CD8-positive, alpha-beta T cell (primary cell): ENCODE measurements at places on chromosomes 6 and 20.

DNA sequence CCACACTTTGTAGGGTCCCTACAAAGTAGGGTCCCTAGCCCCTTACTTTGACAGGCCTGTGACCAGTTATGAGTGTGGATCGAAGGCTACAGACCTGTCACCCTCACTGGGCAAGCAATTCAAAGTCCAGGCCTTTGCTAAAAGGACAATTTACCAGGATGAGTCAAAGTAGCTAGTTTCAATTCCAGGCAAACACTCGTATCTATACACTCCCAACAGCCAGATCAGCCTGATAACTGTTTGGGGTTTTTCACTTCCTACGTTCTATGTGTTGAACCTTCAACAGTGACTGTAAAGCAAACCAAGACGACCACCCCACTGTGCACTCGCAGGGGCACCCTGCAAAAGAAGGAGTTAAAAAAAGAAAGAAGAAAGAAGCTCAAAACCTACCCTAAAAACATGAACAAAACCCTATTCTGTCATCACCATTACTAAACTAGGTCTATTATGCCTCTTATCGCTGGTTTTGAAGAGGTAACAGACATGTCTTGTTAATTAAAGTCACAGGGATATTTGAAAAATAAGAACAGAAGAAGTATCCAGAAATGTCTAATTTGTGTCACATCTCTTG lies 3.2 kb downstream of the GFOD1 start:
- DNase-seq, result no peak

DNA sequence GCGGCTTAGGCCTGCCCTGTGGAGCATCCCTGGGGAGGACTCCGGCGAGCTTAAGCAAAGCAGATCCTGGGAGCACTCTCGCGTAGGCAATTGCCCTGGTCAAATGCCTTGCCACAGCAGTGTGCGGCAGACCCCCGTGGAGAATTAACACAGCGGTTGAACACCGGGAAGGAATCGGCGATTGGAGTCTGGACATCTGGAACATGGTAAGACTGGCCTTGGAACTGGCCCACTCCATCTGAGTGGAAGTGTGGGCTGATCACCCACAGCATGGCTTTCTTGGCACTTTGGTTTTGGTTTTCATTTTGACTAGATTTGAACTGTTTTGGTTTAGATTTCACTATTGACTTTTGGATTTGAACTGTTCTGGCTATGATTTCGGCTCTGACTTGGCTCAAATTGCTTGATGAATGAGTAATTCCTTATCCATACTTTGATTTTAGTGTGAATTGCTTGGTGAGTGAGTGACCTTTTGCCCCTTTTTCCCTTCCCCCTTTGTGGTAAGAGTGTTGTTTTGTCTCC lies 300.7 kb downstream of the RNGTT start:
- DNase-seq, result no peak

GRCh38 chr6:108497883-108498282 lies 62.8 kb upstream of the FOXO3 start:
- DNase-seq, result no peak

- DNase-seq, result no peak
Measured at GRCh38 chr6:112909781-112910180, 562.7 kb downstream of the RFPL4B start.

- no peak for DNase-seq
Measured at GRCh38 chr6:135521431-135521830, 23.9 kb upstream of the AHI1 start.
